ENCODE measurements at places on chromosomes 11 and 22.

- no peak for DNase-seq
Measured at GRCh38 chr22:23632178-23632577, at the start of gene DRICH1. Gene DRICH1 (minus strand): TSS chr22:23632321. CDS start chr22:23632023, 298 bp downstream.

- no peak for DNase-seq
Measured at GRCh38 chr11:44351006-44351660, 41.2 kb upstream of the ALX4 start.

DNA sequence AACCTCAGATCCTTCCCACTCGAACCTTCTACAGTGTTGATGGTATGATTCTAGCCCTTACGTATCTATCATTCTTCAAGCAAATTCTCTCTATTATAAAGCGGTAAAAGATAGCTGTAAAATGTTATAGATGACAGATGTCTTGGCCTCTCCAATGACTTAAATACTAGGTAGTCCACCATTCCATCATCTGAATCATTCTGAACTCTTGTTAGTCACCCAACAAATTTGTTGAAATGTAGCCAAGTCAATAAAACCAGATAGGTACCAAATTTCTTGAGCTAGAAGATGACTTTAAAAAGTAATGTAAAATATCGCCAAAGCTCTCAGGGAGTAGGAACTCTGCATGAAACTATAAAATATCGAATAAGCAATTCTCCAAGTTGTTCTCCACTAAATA is 32.6 kb upstream of the PICALM start:
- DNase-seq = no peak

DNA sequence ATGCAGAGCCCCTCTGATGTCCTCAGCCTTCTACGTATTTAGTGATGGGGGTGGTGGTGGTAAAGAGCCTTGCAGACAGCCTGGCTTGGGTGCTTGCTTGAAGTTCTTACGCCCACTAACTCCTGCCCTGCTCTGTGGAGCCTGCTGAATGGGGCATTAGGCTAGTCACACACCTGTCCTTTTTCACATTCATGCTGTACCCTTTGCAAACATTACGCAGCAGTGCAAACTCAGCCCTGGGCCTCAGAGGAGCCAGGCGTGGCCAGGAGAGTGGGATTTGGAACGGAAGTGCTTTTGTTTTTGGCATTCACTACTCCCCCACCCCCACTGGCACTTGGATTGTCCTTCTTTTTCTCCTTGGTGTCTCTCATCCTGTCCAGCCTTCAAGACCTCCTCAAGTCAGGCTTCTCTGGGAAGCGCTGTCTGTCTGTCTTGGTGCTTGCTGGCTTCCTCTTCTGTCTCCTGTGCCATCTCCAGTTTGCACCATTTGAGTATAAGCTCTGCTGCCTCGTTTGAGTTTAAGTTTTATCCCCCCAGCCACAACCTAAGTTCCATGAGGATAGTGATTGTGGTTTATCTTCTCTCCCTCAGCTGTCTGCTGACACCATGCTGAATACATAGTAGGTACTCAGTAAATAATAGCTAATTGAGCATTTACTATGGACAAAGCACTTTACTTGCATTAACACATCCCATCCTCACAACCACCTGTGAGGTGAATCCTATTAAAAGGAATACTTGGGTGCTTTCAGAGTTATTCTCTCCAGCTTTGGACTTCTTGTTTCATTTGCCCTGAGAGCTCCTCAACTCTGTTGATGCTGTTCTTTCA is 26.7 kb downstream of the ZBTB16 start:
- no peak for DNase-seq

- DNase-seq = no peak
Measured at GRCh38 chr11:87739766-87740165, 435.5 kb downstream of the RAB38 start.
